GM23338 (cell line): ENCODE measurements at places on chromosomes 11 and 22.

GRCh38 chr11:78450866-78451265 lies 33.2 kb upstream of the GAB2 start:
- no peak for DNase-seq

GRCh38 chr11:127965939-127966668 lies 621.3 kb downstream of the ETS1 start:
- no peak for DNase-seq

DNA sequence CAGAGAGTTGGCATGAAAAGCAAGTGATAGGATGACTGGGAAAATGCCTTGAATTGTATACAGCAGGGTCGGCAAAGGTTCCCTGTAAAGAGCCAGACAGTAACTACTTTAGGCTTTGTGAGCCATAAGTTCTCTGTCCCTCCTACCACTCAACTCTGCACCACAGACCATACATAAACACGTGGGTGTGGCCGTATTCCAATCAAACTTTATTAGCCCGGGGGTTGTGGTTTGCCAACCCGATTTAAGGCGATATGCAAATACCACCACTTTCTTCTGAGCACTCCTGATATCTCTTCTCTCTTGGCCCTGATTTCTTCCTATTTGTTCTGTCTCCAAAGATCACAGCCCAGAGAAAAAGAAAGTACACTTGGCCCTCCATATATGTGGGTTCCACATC lies 87.5 kb downstream of the MN1 start:
- DNase-seq, result no peak

DNA sequence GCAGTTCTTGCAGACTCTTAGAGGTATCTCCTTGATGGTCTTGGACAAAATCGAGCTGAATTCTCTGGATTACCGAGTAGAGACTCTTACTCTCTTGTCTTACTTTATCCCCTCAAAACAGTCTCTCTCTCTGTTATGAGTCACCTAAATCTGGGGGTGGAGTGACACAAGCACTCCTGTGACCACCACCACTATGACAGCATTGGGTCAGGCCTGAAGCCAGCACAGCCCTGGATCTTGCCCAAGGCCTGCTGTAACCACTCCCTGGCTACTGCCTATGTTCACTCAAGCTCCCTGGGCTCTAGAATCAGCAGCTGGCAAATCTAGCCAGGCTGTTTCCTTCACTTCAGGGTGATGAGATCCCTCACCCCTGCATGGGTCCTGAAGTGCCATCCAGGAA lies 662.5 kb downstream of the LUZP2 start:
- DNase-seq, result no peak

GRCh38 chr11:69166218-69167115 lies 10.7 kb downstream of the SMIM38 start:
- peak; percentile 54 for DNase-seq

- no peak for DNase-seq
These were observed 354.7 kb downstream of the LARGE1 start for GRCh38 chr22:33565580-33565995.

- DNase-seq, result no peak
These were observed 36.2 kb upstream of the CLMP start for GRCh38 chr11:123231256-123231655.
